ENCODE measurements at places on chromosomes 4 and X. TPM values are rescaled to one million over a fixed set of nuclear protein-coding genes. Genes with fewer than 3 reads are reported as not detected.

DNA sequence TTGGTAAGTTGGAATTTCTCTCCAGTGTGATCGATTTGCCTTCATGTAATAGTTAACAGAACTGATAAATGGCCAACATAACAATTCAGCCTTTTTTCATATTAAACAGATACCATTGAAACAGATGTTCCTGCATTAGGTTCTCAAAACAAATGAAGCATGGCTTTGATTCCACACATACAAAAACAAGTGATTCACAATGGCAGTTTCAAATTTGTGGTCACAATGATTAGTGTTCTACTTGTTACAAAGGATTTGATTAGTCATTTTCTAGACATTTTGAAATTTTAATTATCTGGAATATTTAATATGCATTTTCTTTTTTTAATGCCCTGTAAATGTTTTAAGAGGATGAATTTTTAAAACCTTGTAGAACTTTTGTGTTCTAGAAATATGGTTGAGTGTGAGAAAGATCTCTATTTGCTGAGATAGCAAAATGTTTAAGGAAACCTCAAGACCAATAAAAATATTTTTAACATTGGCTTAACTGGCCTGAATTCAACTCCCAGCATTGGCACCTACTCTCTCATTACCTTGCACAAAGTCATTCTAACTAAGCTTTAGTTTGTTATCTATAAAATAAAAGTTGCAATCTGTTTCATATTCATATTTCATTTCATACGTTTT lies 18.9 kb upstream of the GLRA3 start:
- DNase-seq = no peak
- H3K4me3 ChIP-seq = no peak overlapping the region
- no peaks in the 10 kb centered on the region for H3K36me3 ChIP-seq
- H3K27ac ChIP-seq = no peak overlapping the region
- no peaks in the 10 kb centered on the region for H3K27me3 ChIP-seq

DNA sequence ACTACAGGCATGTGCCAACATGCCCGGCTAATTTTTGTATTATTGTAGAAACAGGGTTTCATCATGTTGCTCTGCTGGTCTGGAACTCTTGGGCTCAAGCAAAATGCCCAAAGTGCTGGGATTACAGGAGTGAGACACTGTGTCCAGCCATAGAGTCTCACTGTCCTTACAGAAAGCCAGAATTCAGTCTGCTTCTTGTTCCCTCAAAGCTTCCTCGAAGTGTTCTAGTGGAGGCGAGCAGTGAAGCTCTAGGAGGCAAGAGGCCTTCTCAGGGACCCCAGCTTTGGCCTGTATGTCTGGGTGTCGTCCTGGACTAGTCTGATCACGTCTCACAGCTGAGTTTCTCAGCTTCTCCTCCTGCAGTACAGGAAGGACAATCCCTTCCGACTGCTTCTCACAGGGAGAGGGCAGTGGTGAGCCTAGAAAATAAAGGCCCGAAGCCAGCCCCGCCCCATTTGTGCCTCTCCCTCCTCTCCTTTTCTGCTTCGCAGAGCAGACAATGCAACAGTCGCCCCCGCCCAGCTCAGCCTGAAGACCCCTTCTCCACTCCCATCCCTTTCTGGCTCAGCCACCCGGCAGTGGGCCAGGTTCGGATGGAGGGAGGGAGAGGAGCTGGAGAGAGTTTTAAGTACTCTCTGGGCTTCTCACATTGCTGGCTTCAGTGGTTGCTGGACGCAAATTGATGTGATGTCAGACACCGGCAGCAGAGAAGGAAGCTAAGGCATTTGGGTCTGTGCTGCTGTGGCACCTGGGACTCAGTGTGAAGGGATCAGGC lies 11.1 kb upstream of the FAM3A start:
- H3K4me1 ChIP-seq = peaks cover 26% of the 10 kb centered on the region
- peak; percentile 45 for DNase-seq
- no peak overlapping the region for H3K4me3 ChIP-seq
- H3K27ac ChIP-seq = peak overlapping the region; percentile 74
- H3K27me3 ChIP-seq = no peaks in the 10 kb centered on the region

DNA sequence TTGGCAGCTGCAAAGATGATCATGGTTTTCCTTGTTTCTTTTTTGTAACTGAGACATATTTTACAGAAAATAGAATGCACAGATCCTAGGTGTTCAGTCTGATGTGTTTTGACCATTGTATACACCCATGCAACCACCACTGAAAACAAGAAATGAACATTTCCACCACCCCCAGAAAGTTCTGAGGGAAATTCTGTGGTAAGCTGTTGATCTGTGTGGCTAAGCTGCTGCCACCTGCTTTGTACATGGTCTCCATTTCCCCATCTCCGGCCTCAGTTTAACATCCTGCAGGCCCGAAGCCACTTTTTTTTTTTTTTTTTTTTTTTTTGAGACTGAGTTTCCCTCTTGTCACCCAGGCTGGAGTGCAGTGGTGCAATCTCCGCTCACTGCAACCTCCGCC lies 65.3 kb downstream of the NYX start:
- H3K4me3 ChIP-seq = no peak overlapping the region
- H3K27me3 ChIP-seq = no peaks in the 10 kb centered on the region

GRCh38 chrX:45952030-45952429 lies 593.2 kb downstream of the ZNF674 start:
- H3K27ac ChIP-seq = no peak overlapping the region
- no peak overlapping the region for H3K4me3 ChIP-seq
- no peaks in the 10 kb centered on the region for H3K27me3 ChIP-seq
- no peaks in the 10 kb centered on the region for H3K4me1 ChIP-seq

DNA sequence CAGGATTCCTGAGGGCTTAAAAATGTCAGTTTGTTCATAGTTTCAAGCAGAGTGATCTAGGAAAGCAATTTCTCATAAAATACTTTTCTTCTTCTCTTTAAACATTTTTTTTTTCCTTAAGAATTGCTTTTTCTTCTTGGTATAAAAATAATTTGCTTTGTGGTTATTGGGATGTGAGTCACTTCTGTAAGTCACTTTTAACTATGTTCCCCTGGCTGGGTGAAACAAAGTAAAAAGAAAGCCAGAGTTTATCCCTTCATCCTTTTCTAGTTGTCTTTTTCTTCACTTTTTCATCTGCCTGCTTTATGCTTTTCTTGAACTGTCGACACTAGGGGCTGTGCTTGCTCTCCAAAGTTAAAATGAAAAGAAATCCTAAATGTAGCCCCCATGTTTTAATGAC lies 33.5 kb downstream of the ARSJ start:
- H3K4me1 ChIP-seq = peaks cover 24% of the 10 kb centered on the region
- no peak for DNase-seq
- H3K36me3 ChIP-seq = no peaks in the 10 kb centered on the region
- H3K27ac ChIP-seq = no peak overlapping the region

DNA sequence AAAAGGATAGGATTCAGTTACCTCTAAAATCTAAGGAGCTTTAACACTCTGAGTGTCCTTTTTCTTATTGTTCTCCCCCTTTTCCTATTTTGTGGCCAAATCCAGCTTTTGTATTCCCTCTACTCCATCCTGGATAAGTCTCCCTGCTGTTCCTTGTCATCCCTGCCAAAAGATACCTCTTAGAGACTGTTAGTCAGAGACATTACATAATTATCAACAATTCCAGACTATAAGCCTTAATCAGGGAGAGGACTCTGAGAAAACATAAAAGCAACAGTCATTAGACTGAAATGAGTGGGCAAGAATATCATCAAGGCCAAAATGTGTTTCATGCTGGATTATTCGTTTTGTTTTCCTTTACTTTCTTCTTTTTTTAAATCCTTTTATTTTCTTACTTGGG lies 206.9 kb downstream of the FAM47B start:
- H3K27me3 ChIP-seq = no peaks in the 10 kb centered on the region
- no peak overlapping the region for H3K27ac ChIP-seq
- no peaks in the 10 kb centered on the region for H3K36me3 ChIP-seq
- no peak for DNase-seq
- no peaks in the 10 kb centered on the region for H3K4me1 ChIP-seq

SLC25A43 gene
- 2.9 TPM for total RNA-seq

DNA sequence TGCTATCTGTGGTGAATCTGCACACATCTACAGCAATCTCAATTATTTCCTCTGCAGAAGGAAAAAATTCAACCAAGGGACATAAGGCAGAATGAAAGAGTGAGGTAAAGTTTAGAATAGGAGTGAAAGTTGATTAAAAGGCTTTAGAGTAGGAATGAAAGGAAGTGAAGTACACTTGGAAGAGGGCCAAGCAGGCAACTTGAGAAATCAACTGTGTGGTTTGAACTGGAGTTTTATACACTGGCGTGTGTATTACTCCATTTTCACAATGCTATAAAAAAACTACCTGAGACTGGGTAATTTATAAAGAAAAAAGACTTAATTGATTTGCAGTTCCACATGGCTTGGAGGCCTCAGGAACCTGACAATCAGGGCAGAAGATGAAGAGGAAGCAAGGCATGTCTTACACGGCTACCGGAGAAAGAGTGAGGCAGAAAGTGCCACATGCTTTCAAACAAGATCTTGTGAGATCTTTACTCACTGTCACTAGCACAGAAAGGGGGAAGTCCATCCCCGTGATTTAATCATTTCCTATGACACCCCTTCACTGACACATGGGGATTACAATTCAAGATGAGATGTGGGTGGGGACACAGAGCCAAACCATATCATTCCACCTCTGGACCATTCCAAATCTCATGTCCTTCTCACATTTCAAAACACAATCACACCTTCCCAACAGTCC lies 234.8 kb downstream of the IL15 start:
- no peak for DNase-seq
- H3K27ac ChIP-seq = no peak overlapping the region
- no peaks in the 10 kb centered on the region for H3K27me3 ChIP-seq
- no peak overlapping the region for H3K4me3 ChIP-seq
- no peaks in the 10 kb centered on the region for H3K4me1 ChIP-seq

DNA sequence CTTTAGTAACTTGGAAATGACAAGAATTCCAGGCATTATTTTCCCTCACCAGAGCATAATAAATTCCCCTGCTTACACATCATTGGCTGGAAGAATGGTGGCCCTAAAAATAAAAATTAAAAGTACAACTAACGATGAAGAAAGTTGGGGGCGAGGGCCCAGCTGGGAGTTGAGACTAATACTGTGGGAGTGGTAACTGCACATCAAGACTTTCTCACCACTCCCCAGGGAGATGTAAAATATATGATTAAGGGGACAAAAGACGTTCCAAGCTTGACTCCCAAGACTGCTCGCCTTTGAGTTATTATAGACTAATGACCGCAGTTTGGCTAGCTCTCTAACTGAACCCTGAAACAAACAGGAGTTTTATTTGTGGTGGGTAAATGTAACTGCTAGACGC lies 30.0 kb downstream of the SMIM31 start:
- H3K4me3 ChIP-seq = no peak overlapping the region
- H3K27me3 ChIP-seq = no peaks in the 10 kb centered on the region
- no peak for DNase-seq
- no peak overlapping the region for H3K27ac ChIP-seq
- H3K36me3 ChIP-seq = no peaks in the 10 kb centered on the region
- no peaks in the 10 kb centered on the region for H3K4me1 ChIP-seq

GRCh38 chr4:176034499-176034898 lies 31.1 kb upstream of the WDR17 start:
- H3K4me1 ChIP-seq = no peaks in the 10 kb centered on the region
- no peaks in the 10 kb centered on the region for H3K36me3 ChIP-seq
- peaks cover 1% of the 10 kb centered on the region for H3K27me3 ChIP-seq

- H3K36me3 ChIP-seq = peaks cover 24% of the 10 kb centered on the region
- peak overlapping the region; percentile 47 for H3K4me3 ChIP-seq
- peaks cover 74% of the 10 kb centered on the region for H3K4me1 ChIP-seq
These were observed 18.4 kb upstream of the P2RY8 start for GRCh38 chrX:1555370-1555769.

- H3K27me3 ChIP-seq = peaks cover 4% of the 10 kb centered on the region
- H3K27ac ChIP-seq = no peak overlapping the region
- no peak for DNase-seq
These were observed 20.6 kb downstream of the CLIC2 start for GRCh38 chrX:155313766-155314165.

C1QTNF7 gene
- not detected for total RNA-seq

DNA sequence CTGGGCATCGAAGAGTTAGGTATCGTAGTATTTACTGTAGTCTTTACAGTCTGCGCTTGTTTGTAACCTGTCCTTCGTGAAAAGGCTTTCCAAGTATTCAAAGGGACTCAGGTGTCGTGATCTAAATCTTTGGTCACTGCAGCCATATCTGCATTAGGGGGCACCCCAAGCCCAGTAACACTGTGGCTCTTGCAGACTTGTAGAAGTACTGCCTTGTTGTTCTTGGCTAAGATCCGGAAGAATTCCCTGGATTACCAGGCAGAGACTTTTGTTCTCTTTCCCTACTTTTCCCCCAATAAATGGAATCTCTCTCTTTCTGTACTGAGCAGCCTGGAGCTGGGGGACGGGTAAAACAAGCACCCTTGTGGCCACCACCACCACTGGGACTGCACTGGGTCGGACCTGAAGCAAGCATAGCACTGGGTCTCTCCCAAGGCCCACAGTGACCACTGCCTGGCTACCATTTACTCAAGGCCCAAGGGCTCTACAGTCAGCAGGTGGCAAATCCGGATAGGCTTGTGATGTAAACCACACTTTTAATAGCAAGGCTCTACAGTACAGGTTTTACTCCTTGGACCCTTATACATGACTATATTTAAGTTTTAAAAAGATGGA lies 12.0 kb downstream of the CXorf58 start:
- no peak overlapping the region for H3K27ac ChIP-seq
- no peaks in the 10 kb centered on the region for H3K4me1 ChIP-seq
- H3K36me3 ChIP-seq = peaks cover 8% of the 10 kb centered on the region
- H3K27me3 ChIP-seq = no peaks in the 10 kb centered on the region

- no peaks in the 10 kb centered on the region for H3K36me3 ChIP-seq
- peak; percentile 22 for DNase-seq
- H3K27me3 ChIP-seq = no peaks in the 10 kb centered on the region
- peaks cover 1% of the 10 kb centered on the region for H3K4me1 ChIP-seq
These were observed 137.6 kb downstream of the EGF start for GRCh38 chr4:110049951-110050925.

GYPA gene
- total RNA-seq = not detected

DNA sequence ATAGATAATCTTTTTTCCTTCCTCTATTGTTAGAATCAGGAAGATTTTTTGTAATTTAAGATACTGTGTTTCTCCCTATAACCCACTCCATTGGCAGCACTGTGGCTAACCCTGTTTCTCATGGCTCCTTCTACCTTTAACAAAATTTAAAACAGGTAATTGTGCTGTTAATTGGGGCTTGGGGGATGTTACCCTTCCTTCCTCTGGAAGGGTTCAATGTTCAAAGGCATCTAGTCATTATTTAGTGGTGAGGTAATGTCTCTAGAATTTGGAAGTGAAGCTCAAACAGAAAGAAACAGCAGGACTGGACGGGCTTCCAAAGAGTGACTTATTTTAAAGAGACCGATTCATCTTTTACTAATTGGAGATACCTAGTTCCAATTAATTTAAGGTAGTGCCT lies 166.4 kb downstream of the TRIML1 start:
- H3K36me3 ChIP-seq = peaks cover 3% of the 10 kb centered on the region
- DNase-seq = no peak
- no peak overlapping the region for H3K4me3 ChIP-seq
- no peak overlapping the region for H3K27ac ChIP-seq

SRPX2 gene
- not detected for total RNA-seq

DNA sequence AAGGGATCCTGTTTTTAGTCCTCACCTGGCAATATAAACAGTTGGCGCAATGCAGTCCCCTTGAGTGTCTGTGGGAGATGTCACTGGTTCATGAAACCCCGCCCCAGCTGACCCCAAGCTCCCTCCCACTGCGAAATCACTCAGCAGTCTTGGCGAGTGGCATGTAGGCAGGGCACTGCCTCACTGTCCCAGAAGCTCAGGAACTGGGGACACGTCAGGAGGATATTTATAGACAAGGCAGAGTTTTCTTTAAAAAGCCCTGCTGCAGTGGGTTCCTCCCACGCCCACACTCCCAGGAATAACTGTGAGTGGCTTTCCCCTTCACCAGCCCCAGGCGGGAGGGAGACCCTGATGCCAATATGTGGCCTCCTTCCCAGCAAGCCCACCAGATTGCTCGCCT lies 44.3 kb upstream of the PPP2R2C start:
- no peak overlapping the region for H3K4me3 ChIP-seq
- peaks cover 5% of the 10 kb centered on the region for H3K36me3 ChIP-seq
- H3K27me3 ChIP-seq = peaks cover 10% of the 10 kb centered on the region
- DNase-seq = no peak

GABRQ gene
- total RNA-seq = not detected

GRXCR1 gene
- not detected for total RNA-seq
